ENCODE measurements at places on chromosomes 3 and 15. TPM values are rescaled to one million over a fixed set of nuclear protein-coding genes. Genes with fewer than 3 reads are reported as not detected.

GRCh38 chr15:26848498-26848897, 18.4 kb upstream of the GABRA5 start:
- no peak overlapping the region for H3K4me3 ChIP-seq
- DNase-seq: no peak
- no peaks in the 10 kb centered on the region for H3K27me3 ChIP-seq
- no peaks in the 10 kb centered on the region for H3K36me3 ChIP-seq
- H3K4me1 ChIP-seq: no peaks in the 10 kb centered on the region
- no peak overlapping the region for H3K27ac ChIP-seq

- no peaks in the 10 kb centered on the region for H3K4me1 ChIP-seq
- H3K27me3 ChIP-seq: no peaks in the 10 kb centered on the region
- H3K27ac ChIP-seq: no peak overlapping the region
- no peaks in the 10 kb centered on the region for H3K36me3 ChIP-seq
- no peak for DNase-seq
Observed at GRCh38 chr3:76841747-76842146, 198.2 kb upstream of the ROBO2 start.

GRCh38 chr3:186519021-186519658, 25.0 kb downstream of the CRYGS start:
- H3K27ac ChIP-seq: no peak overlapping the region
- no peaks in the 10 kb centered on the region for H3K4me1 ChIP-seq
- no peaks in the 10 kb centered on the region for H3K36me3 ChIP-seq
- no peak overlapping the region for H3K4me3 ChIP-seq

GRCh38 chr3:128470134-128470899, 3.6 kb upstream of the DNAJB8 start:
- no peak overlapping the region for H3K27ac ChIP-seq
- no peak overlapping the region for H3K4me3 ChIP-seq
- H3K4me1 ChIP-seq: no peaks in the 10 kb centered on the region
- H3K27me3 ChIP-seq: peaks cover 18% of the 10 kb centered on the region

GRCh38 chr3:7421065-7421464, 560.1 kb downstream of the GRM7 start:
- H3K4me1 ChIP-seq: no peaks in the 10 kb centered on the region
- H3K27ac ChIP-seq: no peak overlapping the region
- H3K27me3 ChIP-seq: no peaks in the 10 kb centered on the region
- DNase-seq: no peak
- H3K36me3 ChIP-seq: no peaks in the 10 kb centered on the region

Gene NSMCE3
- total RNA-seq: 5.8 TPM

Gene CCK
- total RNA-seq: not detected

Gene TICRR
- 20.5 TPM for total RNA-seq

Gene UNC13C
- total RNA-seq: not detected
